ENCODE measurements at places on chromosomes 6 and 20. TPM values are rescaled to one million over a fixed set of nuclear protein-coding genes. Genes with fewer than 3 reads are reported as not detected.

FLOT1 gene
- total RNA-seq, result 101 TPM

LHFPL5 gene
- total RNA-seq, result not detected

RAET1L gene
- not detected for total RNA-seq

ZNF165 gene
- total RNA-seq, result 11.0 TPM

CRISP3 gene
- total RNA-seq, result not detected

DLK2 gene
- total RNA-seq, result 0.75 TPM

ATP9A gene
- total RNA-seq, result 104 TPM

All from Caco-2 (cell line).